Renal cortical epithelial cell (primary cell): ENCODE measurements at places on chromosomes 5 and 9. TPM values are rescaled to one million over a fixed set of nuclear protein-coding genes. Genes with fewer than 3 reads are reported as not detected.

- no peak for DNase-seq
Measured at GRCh38 chr9:38215465-38215864, 146.4 kb upstream of the SHB start.

The SLC25A51 gene
- 60.4 and 66.9 TPM in 2 replicates for total RNA-seq

The SLC34A1 gene
- 0.05 TPM in 1 of 2 replicates, not detected in the other for total RNA-seq

The RMRP gene
- 5,792 and 14,792 TPM in 2 replicates for total RNA-seq
